ENCODE measurements at places on chromosomes 5 and 9. TPM values are rescaled to one million over a fixed set of nuclear protein-coding genes. Genes with fewer than 3 reads are reported as not detected.

- no peak for DNase-seq
These were observed 30.0 kb downstream of the GLIS3 start for GRCh38 chr9:4269872-4270271.

DNA sequence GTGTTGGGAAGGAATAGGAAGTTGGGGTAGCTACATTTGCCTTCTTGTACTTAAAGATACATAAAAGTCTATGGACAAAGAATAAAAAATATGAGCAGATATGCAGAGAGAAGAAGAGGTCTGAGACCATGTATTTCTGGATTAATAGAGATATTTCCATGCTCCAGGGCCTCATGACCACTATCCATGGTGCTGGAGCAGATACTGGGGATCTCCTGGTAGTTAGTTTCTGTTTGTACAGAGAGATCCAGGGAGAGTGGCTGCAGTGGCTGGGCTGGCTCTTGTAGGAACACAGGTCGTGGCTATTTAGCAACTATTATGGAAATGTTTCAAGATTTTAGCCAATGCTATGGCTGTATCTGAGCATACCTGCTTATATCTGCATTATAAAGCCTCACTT lies 184.2 kb upstream of the TMEM161B start:
- DNase-seq = no peak

The TMEFF1 gene
- not detected for total RNA-seq

The CCNJL gene
- total RNA-seq = 0.08 TPM

The ASPN gene
- total RNA-seq = 9.1 TPM

DNA sequence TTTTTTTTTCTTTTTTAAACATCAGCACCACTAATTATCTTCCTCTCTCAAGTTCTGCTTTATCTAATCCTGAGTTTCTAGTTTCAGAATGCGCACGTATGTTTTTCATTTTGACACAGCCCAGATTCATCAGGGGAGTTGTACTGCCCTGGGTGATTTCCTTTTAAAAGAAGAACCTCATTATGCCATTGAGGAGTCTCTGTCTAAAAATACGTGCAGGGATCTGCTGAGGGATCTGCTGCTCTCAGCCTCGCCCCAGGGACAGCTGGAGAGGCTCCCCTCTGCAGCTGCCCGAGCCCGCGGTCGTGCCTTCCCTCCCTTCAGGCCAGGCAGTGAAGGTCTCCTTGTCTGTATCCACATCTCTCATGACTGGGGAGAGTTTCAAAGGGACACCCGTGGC lies 273.1 kb downstream of the ARHGEF28 start:
- no peak for DNase-seq

The FAM221B gene
- not detected for total RNA-seq

DNA sequence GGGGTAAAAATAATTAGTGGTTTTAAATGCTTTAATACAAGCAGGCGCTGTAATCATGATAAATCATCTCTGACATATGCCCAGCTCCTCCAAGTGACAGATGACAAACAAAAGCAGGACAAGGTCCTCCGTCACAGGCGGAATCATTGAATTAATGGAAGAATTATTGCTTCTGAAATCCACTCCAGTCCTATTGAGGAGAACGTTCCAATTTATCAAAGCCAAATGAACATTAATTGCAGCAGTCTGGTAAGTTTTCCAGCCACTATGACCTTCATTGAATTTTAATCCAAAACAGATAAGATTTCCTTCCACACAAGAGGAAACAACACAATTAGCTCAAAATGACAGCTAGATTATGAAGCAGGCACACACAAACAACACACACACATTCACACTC lies 136.8 kb downstream of the ASTN2 start:
- no peak for DNase-seq

GRCh38 chr5:145237843-145238242 lies 597.3 kb downstream of the PRELID2 start:
- no peak for DNase-seq

DNA sequence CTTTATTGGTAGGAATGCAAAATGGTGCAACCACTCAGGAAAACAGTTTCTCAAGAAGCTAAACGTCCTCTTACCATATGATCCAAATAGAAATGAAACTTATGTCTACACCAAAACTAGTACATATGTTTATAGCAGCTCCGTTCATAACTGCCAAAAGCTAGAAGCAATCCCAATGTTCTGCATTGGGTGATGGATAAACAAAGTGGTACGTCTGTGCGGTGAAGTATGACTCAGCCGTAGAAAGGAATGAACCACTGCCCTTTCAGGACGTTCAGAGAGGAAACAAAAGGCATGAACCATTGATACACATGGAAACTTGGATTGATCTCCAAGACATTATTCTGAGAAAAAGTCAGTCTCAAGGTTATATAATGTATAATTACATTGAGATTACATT lies 27.6 kb downstream of the HNRNPH1 start:
- DNase-seq = no peak

- DNase-seq = no peak
These were observed 871.4 kb downstream of the MAT2B start for GRCh38 chr5:164376843-164377242.

DNA sequence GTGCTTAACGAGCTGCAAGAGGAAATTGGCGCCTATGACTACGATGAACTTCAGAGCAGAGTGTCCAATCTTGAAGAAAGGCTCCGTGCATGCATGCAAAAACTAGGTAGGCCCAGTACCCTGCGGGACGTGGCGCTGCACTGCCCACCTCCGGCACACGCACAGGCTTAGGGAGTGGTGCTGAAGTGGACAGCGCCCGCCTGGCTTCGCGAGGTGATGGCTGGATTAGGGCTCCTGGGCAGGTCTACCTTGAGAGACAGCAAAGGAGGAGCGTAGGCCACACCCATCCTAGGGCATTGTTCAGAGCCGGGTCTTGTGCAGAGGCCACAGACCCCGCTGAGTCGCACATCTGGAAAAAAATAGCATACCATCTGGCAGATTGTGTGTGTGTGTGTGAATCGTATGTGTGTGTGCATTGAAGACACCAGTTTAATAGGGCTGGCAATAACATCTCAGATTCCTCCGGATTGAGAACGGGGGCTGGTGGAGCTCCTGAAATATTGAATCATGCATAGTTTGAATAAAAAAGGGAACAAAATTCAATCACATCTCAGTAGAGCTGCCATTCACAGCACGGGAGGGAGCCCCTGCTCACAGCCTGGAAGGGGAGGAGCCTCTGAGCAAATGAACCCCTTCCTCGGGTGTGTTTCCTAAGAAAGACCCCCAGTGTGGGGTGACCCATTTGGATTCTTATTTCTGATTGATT lies 11.1 kb downstream of the OLFM1 start:
- DNase-seq = no peak

DNA sequence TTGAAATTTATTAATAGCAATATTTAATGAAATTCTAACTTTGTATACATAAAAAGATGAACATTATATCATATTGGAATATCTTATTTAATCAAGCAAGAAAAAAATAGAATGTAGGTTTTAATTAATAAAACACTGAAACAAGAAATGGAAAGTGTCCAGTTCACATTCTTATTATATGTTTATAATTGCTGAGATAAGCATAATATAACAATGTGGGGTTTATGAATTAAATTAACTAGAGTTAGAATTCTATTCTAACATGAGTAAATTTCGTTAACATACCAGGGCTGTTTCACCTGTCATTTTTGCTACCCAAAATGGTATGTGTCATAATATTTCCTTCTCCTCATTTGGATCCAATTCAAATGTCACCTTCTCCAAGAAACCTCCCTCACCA lies 12.3 kb downstream of the CDH9 start:
- DNase-seq = no peak

- DNase-seq = no peak
These were observed 224.8 kb downstream of the MEF2C start for GRCh38 chr5:88657906-88658775.

The PCDHGA9 gene
- total RNA-seq = 6.8 TPM

The PRDM9 gene
- total RNA-seq = not detected

Data from lower leg skin (tissue), 4 donors.